ENCODE measurements at places on chromosomes 7 and 10.

GRCh38 chr10:73812657-73813056 is 1.3 kb upstream of the NDST2 start:
- DNase-seq = no peak

GRCh38 chr7:142772051-142772450 is 1.3 kb downstream of the PRSS2 start:
- DNase-seq = no peak

- DNase-seq = no peak
Observed at GRCh38 chr7:128356546-128357216, 4.8 kb downstream of the PRRT4 start.

GRCh38 chr7:133253519-133253875 is 619 bp downstream of the EXOC4 start:
- DNase-seq = no peak

DNA sequence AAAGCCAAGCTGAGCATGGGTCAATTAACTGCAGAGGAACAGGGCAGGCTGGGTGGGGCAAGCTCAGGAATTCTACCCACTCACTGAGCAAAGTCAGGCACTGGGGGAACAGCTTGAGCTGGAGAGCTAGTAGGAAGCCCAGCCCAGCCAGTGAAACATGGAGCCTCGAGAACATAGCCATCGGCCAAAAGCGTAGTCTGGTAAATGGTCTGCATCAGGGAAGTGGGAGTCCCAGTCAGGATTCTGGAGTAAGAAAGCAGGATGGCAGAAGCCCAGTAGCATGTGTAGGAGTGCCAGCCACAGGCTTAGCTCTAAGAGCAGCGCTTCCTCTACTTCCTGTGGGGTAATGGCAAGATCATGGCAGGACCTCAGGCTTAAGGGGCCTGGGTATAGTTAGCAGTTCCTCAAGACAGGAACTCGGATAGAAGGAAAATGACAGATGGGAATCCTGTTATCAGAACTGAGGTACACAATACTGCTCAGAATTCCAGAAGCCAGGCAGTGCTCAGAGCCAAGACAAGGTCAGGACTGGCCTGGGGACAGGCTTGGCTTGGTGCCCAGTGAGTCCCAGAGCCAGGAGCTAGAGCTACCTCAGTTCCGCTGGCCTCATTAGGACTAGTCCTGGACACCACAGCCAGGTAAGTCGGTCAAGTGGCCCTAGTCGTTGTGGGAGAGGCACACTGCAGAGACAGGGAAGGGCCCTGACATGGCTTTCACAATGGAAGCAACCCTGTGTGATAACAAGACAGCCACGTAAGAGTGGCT is 65.4 kb upstream of the MXI1 start:
- DNase-seq = no peak

DNA sequence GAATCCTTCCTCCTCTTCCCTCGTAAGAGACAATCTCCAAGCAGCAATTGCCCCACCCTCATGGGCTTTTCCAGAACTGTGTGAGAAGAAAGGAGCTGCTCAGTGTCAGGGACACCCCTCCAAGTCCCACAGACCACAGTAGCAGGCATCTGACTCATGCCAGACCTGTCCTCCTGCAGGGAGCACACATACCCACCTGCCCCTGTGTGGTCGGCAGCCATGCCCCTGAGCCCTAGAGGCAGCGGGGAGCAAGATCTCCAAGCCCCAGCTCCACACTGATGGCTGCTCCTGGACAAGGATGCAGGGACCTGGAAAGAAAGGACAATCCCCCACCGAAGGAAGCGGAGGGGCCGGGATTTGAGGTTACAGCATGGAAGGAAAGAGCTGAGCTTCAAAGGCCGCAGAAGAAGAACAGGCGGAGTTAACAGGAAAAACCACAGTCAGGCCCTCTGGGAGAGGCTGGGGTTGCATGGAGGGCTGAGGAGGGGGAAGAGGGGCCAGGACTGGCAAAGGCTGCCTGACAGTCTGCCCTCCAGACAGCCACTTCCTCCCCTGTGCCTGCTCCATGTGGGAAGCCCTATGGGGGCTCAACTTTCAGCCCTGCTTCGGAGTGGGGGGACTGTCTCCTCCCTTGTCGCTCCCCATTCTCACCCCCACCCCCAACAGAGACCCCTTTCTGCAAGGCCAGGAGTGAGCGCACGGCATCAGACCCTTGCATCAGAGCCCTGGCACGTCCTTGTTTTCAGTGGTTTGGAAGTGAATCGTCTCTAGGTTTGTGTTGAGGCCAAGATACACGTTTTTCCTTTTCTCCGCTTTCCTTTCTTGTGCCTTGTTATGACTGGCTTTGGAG is 46.8 kb downstream of the ASB13 start:
- DNase-seq = no peak

DNA sequence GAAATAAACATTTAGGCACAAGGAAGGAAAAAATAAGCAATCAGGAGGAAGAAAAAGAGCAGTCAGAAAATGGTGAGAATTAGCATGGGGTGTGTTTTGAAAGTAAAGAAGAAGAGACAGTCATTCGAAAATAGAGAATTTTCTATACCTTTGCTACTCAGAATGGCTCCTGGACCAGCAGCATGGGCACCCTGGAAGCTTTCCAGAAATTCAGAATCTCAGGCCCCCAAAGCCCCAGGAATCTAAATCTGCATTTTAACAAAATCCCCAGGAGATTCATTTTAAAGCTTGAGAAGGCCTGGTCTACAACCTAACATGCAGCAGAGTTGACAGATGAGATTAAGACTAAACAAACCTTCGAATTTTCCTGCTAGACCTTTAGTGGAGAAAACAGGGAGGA is 131.2 kb upstream of the HDAC9 start:
- no peak for DNase-seq

GRCh38 chr10:48249004-48249762 is 25.3 kb downstream of the FRMPD2 start:
- no peak for DNase-seq

DNA sequence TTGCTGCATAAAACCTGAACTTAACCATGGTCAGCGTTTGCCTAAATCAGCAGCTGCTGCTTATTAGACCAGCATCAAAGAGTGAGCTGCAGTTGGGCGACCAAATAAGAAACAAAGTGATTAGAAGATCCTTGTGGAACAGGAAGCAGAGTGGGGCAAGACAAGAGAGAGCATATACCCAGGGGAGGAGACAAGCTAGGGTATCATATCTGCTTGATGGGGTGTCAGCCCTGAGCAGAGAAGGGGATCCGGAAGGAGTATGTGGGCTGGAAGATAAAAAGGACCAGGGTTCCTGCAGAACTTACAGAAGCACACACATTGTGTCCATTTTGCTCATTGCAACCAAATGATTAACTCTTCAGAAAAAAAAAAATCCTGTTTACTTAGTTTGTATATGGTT is 213.6 kb downstream of the CELF2 start:
- DNase-seq = no peak

GRCh38 chr7:50679218-50680007 is 103.3 kb downstream of the GRB10 start:
- DNase-seq = peak; percentile 67

- DNase-seq = no peak
Observed at GRCh38 chr7:128923411-128923800, 12.9 kb upstream of the KCP start.

GRCh38 chr10:26220901-26221300 is 4.3 kb downstream of the GAD2 start:
- no peak for DNase-seq

DNA sequence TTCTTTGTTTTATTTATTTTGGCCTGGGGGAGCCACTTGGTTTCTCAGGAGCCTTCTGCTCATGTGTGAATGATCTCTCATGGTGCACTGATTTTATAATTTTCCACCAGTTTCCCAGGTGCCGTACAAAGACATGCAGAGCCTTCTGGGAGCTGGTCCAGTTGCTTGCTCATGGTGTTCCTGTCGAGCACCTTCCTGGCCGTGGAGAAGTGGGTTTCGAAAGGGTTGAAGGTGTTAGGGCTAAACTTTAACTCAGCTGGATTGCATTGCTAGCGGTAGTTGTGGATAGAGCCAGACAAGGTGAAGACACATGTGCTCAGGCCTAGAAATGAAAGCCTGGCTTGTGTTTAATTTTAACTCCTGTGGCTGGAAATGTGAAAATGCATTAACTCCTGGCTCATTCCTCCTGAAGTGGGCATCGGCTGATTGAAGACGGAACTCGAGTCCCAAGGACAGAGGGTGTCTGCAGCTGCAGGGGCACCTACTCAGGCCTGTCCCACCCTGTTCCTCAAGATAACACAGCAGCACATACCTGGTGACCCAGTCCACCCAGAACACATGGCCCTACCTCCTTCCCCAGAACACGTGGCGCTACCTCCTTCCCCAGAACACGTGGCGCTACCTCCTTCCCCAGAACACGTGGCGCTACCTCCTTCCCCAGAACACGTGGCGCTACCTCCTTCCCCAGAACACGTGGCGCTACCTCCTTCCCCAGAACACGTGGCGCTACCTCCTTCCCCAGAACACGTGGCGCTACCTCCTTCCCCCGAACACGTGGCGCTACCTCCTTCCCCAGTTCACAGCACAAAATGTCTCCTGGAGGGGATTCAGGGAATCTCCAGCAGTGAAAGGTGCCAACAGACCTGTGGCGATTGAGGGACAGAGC is 133.2 kb downstream of the WDR37 start:
- no peak for DNase-seq

GRCh38 chr7:22992874-22993840 is 20.8 kb downstream of the HYCC1 start:
- no peak for DNase-seq

DNA sequence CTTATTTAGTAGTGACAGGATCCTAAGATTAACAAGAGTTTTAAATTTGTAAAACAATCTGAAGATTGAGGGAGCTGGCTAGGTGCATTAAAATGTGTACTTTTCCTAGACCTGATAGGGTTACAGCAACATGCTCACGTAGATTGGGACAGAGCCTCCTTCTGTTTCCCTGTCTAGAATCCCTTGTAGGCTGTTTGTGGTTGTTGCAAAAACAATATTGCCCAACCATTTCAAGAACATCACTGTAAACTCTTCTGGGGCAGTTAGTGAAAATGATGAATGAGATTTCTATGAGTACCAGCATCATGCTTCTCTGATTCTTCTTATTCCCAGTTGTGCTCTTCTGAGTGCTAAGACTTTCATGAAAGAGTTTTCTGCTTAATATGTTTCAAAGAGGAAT is 14.7 kb upstream of the CPED1 start:
- DNase-seq = no peak

DNA sequence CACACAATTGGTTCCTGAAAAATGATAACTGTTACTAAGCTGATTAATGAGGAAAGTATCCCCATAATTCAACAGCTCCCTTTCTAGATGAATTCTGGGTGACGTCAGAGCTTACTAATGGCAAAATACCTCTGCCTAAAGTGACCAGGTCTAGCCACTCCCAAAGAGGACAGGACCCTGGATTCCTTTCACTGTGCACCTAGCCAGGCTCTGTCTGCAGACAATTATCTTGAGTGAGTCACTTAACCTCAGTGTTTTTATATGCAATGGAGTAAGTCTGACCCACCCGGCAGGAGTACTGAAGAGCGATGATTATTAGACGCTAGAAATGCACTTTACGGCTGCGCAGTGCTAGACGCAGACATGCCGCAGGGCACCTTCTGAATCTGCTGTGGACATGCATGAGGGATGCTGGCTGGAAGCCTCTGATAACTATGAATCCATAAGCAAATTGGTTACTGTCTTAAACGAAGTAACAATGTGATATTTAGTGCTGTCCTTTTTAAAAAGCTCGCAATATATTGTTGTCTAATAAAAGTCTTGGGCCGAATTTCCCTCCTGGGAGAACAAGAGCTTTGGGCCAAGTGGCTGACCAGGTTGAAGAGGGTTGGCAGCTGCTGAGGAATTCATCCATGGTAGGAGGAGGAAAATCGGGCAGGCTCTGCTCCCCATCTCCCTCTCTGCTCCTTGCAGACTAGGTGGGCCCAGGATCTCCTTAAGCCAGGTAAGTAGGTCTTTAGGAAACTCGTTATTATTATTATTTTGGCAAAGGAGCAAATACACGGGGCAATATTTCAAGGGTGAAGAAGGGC is 4.6 kb upstream of the INPP5A start:
- DNase-seq = no peak

- no peak for DNase-seq
Observed at GRCh38 chr7:40356312-40356711, 221.5 kb downstream of the SUGCT start.

DNA sequence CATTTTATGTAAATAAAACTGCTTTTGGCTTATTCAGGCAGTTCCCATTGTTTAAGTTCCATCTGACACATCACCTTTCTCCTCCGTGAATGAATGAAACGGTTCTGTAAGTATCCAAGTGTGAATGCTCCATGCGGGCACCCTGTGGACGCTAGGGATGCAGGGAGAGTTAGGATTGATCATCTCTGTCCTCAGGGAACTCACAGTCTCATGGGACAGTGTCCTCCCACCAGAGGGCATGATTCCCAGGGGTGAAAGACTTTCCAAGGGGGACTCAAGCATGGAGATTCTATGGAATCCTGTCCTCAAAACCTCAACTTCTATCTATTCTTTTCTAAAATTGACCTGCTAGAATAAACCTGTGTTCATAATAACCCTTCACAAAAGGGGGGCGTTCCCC is 98.8 kb downstream of the HECW1 start:
- no peak for DNase-seq

GRCh38 chr10:95864906-95865813 is 42.6 kb upstream of the CC2D2B start:
- DNase-seq = peak; percentile 14

- no peak for DNase-seq
Observed at GRCh38 chr7:85749696-85750453, 563.0 kb upstream of the SEMA3D start.

- DNase-seq = no peak
Observed at GRCh38 chr10:29204070-29204800, 84.6 kb upstream of the LYZL1 start.

DNA sequence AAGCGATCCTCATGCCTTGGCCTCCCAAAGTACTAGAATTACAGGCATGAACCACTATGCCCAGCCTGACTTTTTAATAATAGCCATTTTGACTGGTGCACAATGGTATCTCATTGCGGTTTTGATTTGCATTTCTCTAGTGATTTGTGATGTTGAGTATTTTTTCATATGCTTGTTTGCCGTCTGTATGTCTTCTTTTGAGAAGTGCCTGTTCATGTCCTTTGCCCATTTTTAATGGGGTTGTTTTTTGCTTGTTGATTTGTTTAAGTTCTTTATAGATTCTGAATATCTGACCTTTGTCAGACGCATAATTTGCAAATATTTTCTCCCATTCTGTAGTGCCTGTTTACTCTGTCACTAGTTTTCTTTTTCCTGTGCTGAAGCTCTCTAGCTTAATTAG is 219.2 kb upstream of the CTBP2 start:
- DNase-seq = no peak

GRCh38 chr7:65722361-65722792 is 150.5 kb upstream of the VKORC1L1 start:
- peak; percentile 95 for DNase-seq

GRCh38 chr7:157150882-157151281 is 12.2 kb downstream of the UBE3C start:
- DNase-seq = no peak
